ENCODE measurements at places on chromosomes 5 and 9.

DNA sequence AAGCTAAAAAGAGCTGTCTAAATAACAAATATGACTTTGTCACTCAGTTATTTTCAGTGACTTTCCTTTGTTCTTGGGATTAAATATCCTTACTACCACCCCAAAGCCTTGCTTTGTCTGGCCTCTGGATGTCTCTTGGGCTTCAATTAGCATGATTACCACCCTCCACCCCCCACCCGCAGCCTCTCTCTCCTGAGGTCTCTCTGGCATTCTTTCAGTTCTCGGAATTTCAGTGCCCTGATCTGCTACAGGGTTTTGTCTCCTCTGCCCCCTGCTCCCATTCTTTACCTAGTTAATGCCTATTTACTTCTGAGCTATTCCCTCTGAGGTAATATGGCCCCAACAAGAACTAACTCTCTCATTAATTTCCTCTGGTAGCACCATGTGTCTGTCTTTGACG, 376.4 kb downstream of the DEPDC1B start:
- no peak for DNase-seq

GRCh38 chr9:119412399-119412798, 43.2 kb upstream of the BRINP1 start:
- no peak for DNase-seq

DNA sequence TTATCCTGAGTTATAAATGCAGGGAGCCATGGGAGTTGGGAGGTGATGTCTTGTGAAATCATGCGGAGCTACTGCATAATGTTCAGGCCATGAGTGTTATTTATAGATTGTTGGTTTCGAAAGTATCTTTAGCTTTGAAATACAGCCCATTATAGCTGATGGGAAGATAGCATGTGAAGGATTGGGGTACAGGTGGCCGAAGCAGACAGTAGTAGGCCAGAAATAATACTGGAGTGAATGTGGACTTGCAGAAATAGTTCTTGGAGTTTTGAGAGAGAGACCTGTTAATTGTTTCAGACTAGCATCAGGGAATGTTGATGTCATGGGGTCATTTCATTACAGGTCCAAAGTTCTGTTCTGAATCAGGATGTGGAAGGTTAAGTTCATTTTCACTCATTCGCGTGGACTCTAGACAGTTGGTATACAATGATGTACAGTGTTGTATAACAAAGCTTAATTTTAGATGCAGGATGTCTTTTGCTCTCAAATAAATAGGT, 3.8 kb downstream of the ATP6V1G1 start:
- no peak for DNase-seq

GRCh38 chr9:116187570-116188170, 34.1 kb downstream of the PAPPA start:
- no peak for DNase-seq

- no peak for DNase-seq
Measured at GRCh38 chr5:133761632-133762031, 149.3 kb upstream of the FSTL4 start.

- no peak for DNase-seq
Measured at GRCh38 chr5:90855296-90856010, 296.9 kb downstream of the ADGRV1 start.

GRCh38 chr5:17400724-17401469, 97.1 kb upstream of the TAF11L2 start:
- DNase-seq, result no peak

DNA sequence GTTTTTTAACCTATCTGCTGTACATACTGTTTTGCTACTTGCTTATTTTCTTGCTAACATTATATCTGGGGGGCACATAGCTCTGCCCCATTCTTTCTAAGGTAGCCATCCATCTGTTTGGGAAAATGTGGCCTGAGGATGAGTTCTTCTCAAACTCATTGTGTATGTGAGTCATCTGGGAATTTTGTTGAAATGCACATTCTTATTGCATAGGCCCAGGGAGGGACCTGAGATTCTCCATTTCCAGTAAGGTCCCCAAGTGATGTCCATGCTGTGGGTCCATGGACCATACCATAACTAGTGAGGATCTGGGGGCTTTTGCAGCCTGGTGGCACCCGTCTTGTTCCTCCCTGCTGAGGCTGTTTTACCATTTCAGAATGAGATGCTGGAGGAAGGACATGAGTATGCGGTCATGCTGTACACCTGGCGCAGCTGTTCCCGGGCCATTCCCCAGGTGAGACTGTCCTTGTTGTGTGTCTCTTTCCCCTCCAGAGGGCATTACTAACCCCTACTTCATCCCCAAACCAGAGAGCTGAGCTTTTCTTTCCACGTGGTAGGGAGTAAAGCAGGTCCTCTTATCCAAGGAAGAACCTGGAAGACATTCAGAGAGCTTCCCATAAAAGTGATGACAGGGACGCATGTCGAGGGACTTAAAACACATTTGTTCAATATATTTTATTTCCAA, 28.6 kb downstream of the CYFIP2 start:
- no peak for DNase-seq

- DNase-seq, result no peak
Measured at GRCh38 chr9:130639866-130640555, 24.4 kb upstream of the PRDM12 start.

- DNase-seq, result no peak
Measured at GRCh38 chr5:64347309-64347708, 158.5 kb upstream of the RGS7BP start.

DNA sequence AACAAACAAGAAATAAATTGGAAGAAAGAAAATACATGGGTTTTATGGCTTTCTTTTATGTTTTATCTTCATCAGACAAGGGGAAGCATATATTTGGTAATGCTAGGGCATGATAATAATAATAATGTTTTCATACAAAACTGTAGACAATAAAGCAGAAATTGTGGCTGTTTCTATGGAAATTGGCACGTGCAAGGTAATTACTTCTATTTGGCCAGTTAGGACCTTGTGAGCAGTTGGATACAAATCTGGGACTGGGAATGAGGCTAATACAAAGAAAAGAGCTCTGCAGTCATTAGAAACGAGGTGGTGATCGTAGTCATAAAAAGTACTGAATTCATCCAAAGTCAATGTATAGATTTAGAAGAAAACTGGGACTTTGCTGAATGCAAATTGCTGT, 233.6 kb downstream of the EFNA5 start:
- no peak for DNase-seq

GRCh38 chr5:28808967-28809810, 1770.8 kb upstream of the CDH9 start:
- DNase-seq, result no peak

- DNase-seq, result no peak
Measured at GRCh38 chr5:89330140-89330539, 447.2 kb upstream of the MEF2C start.

DNA sequence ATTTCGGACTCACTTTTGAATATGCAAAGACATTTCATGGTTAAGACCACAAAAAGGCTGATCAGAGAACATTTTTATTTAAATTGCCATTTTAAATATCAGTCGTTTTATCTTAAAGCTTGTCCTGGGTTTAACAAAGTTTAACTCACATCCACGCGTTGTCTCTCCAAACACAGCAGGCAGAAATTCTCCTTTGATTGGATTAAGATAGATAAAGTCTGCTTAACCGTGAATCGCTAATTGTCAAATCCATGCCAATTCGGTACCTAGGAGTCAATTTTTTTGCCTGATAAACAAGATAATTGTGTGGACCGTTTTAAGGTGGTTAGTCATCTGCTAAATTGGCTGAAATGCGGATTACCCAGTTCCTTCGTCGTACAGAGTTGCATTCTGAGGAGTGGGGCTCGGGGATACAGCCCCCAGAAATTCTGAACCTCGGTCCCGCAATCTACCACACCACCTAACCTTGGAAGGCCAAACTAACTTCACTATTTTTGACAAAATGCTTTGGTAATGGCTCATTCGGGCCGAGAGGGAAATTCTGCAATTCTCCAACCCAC, 665 bp upstream of the BTF3 start:
- DNase-seq, result no peak

DNA sequence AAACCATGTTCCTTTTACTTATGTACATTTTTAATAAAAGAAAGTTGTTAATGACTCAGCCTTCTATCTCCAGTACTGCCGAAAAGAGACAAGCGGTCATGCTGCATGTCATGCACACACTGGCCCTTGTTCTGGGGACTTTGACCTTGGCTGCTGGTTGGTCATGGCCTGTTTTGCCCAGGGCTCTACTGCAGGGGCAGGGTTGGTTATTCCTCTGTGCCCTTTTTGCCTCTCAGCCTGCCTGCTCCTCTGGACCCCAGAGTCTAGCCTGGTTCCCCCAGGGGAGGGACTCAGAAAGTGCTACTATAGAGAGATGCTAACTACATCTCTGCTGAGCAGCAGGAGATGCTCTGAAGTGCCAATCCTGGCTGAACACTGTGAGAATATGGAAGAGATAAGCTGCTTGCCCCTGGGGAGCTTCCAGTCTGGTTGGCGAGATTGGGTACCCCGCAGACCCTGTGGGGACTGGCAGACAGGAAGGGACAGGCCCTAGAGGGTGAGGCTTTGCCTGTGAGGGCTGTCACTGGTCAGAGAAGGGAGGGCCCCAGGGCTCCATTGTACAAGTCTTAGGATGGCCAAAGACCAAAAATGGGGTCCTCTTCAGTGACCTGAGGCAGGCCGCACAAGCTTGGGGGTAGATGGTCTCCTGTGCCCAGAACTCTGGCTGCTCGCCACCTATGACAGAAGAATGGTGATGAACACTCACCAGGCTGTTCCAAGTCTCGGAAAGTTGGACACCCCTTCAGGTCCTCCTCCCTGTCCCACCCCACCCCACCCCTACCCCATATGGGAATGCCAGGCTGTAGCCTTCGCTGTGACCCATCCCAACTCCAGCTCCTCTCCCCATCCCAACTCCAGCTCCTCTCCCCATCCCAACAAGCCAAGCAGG, 14.3 kb downstream of the IRF1 start:
- no peak for DNase-seq

DNA sequence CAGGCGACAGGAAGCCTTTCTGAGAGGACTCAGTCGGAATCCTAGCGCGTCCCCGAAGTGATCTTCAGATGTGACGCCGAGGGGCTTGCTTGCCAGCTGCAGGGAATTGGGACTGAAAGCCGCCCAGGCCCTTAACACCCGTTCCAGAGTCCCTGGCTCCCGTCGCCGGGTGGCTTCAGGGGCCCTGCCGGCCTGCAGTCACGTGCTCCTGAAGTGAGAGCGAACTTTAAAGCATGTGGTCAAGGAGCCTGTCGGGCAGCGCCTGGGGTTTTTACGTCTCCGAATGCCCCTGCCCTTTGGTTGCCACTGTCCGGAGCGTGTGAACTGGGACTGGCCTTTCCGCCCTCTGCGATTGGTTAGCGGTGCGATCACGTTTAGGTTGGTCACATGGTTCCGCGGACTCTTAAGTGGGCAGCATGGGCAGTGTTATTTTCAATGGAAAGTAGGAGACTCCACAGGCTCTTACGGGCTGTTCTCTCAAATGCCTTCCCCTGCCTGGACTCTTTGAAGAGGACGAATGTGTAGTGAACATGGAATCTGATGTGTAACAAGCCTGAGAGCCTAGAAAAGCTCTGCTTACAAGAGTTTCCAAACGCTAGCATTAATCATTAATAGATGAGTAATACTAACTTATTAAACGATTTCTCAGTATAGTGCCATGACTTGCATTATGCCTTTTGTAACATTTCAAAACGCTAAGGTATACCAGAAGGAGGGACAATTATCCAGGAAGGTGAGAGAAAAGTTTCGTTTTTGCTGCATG, 1.9 kb downstream of the VLDLR start:
- no peak for DNase-seq

DNA sequence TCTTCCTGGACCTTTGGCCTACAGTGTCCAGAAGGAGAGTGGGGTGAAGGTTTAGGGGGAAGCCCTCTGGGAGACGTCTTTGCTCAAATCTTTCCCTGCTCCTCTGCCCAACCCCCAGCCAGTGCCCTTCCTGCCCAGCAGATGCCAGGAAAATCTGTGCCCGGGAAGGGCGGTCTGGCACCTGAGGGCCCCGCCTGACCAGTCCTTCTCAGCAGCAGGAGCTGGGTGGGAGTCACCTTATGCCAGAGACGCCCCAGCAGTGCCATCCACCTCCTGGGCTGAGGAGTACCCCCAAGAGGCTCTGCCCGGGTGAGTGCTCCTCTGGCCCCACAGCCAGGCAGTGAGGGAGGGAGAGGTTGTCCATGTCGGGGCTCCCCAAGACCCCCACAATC, 14.9 kb upstream of the CERCAM start:
- no peak for DNase-seq

GRCh38 chr9:78745331-78745730, 448.4 kb downstream of the PSAT1 start:
- no peak for DNase-seq

- no peak for DNase-seq
Measured at GRCh38 chr5:128844354-128844923, 120.8 kb upstream of the SLC27A6 start.

- DNase-seq, result no peak
Measured at GRCh38 chr9:98067184-98067583, 10.7 kb downstream of the NANS start.

DNA sequence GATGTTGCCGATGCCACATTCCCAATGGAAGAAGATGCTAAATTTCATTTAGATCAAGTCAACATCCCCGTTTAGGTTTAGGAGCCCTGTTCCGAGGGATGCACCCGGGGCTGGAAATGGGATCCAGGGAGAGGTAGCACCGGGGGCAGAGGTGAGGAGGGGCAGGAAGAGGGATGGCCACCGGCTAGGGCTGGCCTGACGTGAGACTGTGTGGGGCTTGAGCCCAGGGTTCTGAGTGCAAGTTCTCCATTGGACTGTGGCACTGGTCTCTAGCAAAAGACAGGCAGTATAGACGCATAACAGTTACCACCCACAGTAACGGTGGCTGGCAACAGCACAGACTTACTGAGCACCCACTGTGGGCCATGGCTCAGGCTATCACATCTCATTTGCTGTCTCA, 209.0 kb upstream of the MVB12B start:
- DNase-seq, result no peak

DNA sequence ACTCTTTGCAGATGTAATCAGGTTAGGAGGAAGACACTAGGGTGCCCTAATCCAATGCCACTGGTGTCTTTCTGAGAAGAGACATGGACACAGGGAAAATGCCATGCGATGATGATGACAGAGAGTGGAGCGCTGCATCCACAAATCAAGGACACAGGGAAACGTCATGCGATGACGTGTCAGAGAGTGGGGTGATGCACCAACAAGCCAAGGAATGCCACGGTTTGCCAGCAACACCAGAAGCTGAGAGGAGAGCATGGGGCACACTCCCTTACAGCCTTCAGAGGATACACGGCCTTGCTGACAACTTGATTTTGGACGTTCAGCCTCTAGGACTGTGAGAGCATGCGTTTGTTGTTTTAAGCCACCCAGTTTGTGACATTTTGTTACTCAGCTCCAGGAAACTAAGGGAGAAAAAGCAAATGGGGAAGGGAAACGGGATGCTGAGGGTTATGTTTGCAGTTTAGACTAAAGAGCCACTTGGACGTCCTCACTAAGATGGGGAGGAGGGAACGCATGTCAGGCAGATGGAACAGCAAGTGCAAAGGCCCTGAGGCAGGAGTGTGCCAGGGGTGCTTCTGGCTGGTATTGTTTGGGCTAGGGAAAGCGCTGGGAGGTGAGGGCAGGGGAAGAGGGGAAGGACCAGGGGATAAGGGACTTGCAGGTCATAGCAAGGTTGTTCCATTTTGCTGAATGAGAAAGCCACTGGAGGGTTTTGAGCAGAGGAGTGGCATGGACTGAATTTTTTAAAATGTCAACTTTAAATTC, 2.5 kb upstream of the TENT4A start:
- DNase-seq, result no peak
